ENCODE measurements at places on chromosomes 11 and 22. TPM values are rescaled to one million over a fixed set of nuclear protein-coding genes. Genes with fewer than 3 reads are reported as not detected.

TRIM22 gene
- polyA plus RNA-seq: 18.3 TPM

DENND6B gene
- polyA plus RNA-seq: 2.4 TPM

FANCF gene
- polyA plus RNA-seq: 4.6 TPM

DNAL4 gene
- polyA plus RNA-seq: 12.7 TPM

SMTNL1 gene
- not detected for polyA plus RNA-seq

LARGE1 gene
- 2.5 TPM for polyA plus RNA-seq

FOXRED1 gene
- polyA plus RNA-seq: 18.8 TPM

HTR3B gene
- 0.44 TPM for polyA plus RNA-seq

ART1 gene
- polyA plus RNA-seq: not detected

ZNF280B gene
- 0.05 TPM for polyA plus RNA-seq

PIWIL4 gene
- 0.88 TPM for polyA plus RNA-seq

NXPE1 gene
- not detected for polyA plus RNA-seq

MIOX gene
- polyA plus RNA-seq: not detected

RTN4RL2 gene
- 0.49 TPM for polyA plus RNA-seq

ELMOD1 gene
- not detected for polyA plus RNA-seq

HORMAD2 gene
- polyA plus RNA-seq: not detected

SCGB1C1 gene
- not detected for polyA plus RNA-seq

MICAL2 gene
- polyA plus RNA-seq: 4.5 TPM

CHID1 gene
- polyA plus RNA-seq: 22.5 TPM

CADM1 gene
- 3.8 TPM for polyA plus RNA-seq
